ENCODE measurements at places on chromosomes 1 and 21. TPM values are rescaled to one million over a fixed set of nuclear protein-coding genes. Genes with fewer than 3 reads are reported as not detected.
A peak's percentile ranks its signal among the peaks of the same experiment; 100 is the strongest.

GRCh38 chr1:76928522-76928921 is 61.2 kb downstream of the ST6GALNAC5 start:
- DNase-seq = no peak

- peak; percentile 48 for DNase-seq
These were observed 470 bp downstream of the TNR start for GRCh38 chr1:175742790-175743459.

- DNase-seq = no peak
These were observed 95.9 kb downstream of the LRIG2 start for GRCh38 chr1:113168946-113169345.

DNA sequence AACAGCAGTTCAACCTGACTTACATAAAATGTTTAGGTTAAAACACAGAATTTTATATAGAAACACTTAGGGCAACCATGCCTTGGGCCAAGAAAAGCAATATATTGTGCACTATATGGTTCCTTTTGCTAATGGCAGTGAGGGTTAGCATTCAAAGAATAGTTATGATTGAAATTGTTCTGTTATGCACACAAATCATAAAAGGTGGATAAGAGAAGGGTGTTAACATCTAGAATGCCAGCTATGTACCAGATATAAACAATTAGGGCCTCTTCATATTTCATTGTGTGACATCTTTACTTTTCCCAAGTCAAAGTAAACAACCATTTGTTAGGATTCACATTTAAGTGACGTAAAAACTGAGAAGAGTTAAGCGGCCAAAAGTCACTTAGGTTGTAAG is 308.0 kb upstream of the B3GALT2 start:
- DNase-seq = no peak

GRCh38 chr1:230047114-230047865 is 19.7 kb upstream of the GALNT2 start:
- DNase-seq = peak; percentile 28

DNA sequence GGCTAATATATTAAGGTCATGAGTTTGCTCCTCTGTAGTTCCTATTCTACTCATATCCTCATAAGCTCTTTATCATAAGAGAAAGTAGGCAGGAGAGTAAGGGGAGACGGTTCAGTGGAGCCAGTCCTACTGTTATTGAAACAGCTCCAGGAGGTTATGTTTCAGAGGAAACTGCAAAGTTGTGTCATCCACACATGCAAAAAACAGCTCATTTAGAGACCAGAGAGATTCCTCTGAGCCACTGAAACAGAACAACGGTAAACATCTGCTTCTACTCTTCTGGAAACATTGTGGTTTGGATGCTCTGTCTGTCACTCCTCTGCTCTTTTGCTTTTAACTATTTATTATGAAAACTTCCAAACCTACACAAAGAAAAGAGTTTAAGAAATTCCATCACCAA is 66.3 kb upstream of the PPP2R5A start:
- DNase-seq = peak; percentile 86

- peak; percentile 22 for DNase-seq
These were observed 62.9 kb downstream of the TEX35 start for GRCh38 chr1:178575611-178576361.

- DNase-seq = no peak
These were observed 26.2 kb downstream of the TRIM67 start for GRCh38 chr1:231188072-231188471.

DNA sequence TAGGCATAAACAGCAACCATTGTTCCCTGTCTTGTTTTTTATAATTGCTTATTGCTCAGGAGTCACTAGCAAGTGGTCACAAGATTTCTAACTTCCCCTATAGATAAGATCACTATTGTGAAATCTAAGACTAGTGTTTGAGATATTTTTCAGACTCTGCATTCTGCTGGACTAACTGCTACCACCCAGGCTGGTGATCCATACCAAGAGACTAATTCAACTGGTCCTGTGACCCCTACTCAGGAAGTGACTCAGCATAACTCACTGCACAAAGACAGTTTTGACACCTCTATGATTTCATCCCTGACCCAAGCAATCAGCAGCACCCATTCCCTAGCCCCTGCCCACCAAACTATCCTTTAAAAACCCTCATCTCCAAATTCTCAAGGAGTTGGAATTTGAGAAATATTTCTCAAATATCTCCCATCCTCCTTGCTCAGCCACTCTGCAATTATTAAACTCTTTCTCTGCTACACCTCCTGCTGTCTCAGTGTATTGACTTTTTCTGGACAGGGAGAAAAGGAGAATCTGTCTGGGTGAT is 52.7 kb downstream of the TRIM33 start:
- peak; percentile 78 for DNase-seq

DNA sequence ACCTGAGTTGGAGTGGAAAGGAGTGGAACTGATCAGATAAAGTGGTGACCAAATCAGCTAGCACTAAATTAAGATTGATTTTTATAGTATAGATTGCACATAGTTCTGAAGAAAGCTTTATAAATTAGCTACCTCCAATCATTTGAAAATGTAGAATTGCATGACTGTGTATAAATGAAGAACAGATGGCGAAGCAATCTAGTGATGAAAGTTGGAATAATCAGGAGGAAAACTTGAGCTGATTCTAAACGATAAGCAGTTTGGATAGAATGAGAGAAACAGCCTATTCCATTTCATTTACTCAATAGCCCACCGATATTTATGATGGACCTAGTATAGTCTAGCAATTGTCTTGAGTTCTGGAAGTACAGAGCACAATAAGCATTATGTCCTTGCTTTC is 661.5 kb downstream of the PLA2G4A start:
- no peak for DNase-seq

- no peak for DNase-seq
These were observed 119.0 kb downstream of the CNIH3 start for GRCh38 chr1:224735159-224735558.

GRCh38 chr1:229672246-229672645 is 46.2 kb downstream of the URB2 start:
- DNase-seq = no peak

GRCh38 chr1:54318246-54318814 is 87.9 kb downstream of the SSBP3 start:
- no peak for DNase-seq

DNA sequence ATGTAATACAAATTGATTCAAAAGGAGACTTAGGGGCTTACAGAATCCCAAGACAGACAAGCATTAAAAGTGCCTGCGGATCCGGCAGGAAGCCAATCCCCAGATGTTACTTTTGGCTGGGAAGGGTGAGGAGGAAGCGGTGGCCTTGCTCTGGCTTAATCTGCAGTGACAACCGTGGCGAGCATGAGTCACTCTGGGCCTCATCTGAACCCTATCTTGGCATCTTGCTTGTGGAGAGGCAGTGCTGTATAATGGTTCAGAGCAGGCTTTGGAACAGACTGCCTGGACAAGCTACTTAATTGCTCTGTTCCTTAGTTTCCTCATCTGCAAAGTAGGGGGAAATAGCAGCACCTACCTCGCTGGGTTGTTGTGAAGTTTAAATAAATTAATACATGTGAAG is 74.1 kb downstream of the XCL2 start:
- peak; percentile 69 for DNase-seq

GRCh38 chr1:211589782-211590721 is 11.1 kb upstream of the SLC30A1 start:
- peak; percentile 93 for DNase-seq

DNA sequence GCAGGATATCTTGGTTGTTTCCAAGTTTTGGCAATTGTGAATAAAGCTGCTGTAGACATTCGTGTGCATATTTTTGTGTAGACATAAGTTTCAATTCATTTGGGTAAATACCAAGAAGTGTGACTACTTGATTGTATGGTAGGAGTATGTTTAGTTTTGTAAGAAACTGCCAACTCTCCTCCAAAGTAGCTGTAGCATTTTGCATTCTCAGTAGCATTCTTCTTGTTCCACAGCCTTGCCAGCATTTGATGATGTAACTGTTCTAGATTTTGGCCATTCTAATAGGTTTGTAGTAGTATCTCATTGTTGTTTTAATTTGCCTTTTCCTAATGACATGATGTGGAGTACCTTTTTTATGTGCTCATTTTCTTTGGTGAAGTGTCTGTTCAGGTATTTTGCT is 38.6 kb upstream of the PLA2G4A start:
- DNase-seq = no peak

- no peak for DNase-seq
These were observed 124.3 kb downstream of the ATG4C start for GRCh38 chr1:62908168-62908695.

GRCh38 chr21:42830456-42831455 is 48.6 kb downstream of the WDR4 start:
- no peak for DNase-seq

DNA sequence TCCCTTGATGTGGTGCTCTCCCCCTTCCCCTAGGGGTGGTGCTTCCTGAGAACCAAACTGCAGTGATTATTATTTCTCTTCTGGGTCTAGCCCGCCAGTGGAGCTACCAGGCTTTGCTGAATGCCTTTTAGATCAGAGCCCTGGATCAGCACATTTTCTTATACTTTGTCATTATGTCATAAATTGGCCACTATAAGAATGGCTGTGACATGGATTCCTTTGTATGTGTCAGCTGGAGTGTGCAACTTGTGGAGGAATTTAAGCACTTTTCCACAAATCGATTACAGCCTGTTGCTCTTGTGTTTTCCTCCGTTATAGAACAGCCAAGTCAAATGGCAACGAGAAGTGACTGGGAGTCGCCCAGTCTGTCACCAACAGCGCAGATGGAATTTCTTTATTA is 273.3 kb downstream of the DUSP10 start:
- DNase-seq = no peak

DNA sequence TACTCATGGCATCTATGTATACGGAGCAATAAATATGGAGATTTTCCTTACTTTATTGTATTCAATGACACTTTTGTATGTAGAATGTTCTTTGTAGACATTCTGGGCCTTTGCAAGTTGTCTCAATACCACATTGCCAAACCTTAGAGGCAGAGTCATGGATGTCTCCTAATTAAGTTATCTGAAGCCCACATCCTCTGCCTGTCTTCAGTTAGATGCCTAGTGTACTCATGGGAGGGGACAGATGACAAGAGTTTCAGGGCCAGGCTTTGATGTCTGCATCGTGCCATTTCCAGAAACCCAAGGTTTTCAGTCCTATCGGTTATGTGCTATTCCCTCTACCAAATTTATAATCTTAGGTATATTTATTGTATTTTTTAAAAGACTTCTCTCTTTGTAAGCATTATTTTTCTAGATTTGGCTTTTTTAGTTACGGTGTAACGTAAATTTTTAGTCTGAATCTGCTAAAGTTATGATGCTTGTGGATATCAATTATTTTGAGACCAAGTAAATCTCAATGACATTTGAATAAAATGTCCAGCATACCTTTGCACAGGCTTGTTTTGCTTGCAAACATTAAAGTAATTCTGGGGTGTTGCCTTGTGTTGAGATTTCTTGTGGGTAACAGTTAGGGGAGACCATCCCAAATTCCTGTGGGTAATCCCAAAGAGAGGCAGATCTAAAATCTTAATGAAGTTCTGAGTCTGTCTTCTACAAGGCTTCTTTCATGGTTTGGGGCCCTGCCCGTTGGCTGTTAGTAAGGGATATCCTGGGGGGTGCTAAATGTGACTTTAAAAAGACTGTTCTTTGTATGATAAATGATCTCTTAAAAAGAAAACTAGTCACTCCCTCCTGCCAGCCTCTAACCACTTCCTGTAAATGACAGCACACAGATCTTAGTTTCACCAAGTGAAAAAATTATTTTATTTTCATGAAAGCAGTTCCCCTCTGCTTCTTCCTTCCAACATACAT is 8.0 kb upstream of the MACF1 start:
- peak; percentile 67 for DNase-seq

The SPEN gene
- 30.2 TPM for total RNA-seq

The CD5L gene
- total RNA-seq = not detected

The ANGPTL7 gene
- not detected for total RNA-seq

The AHCYL1 gene
- 66.9 TPM for total RNA-seq

The AMY1B gene
- not detected for total RNA-seq
